ENCODE measurements at places on chromosomes 1 and 21.

DNA sequence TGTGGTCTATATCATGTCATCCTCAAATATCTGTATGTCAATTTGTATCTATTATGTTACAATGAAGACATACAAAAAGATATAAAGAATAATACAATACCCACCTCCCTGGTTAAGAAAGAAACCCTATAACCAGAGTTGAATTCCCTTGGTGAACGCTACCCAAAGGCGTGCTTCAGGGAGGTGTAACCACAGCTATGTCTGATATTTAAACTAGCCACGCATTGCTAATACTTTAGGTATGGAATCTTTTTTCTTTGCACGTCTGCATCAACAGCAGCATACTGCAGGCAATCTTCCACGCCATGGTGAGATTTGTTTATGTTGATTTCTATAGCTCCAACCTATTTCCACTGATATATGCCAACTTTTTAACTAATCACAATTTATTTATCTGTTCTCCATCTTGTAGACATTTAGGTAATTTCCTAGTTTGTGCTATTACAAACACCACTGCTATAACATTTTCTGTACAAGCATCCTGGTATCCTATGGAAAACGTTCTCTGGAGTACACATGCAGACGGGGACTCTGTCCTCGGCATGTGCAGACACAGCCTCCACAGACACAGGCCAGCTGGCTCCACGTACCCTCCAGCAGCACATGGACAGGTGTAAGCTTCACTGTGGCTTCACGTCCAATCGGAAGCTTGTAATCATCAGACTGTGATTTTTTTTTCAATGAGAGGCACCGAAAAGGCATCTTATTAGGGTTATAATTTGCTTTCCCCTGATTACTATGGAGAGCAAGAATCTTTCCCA lies 58.5 kb downstream of the HSF2BP start:
- DNase-seq: peak; percentile 97

- peak; percentile 93 for DNase-seq
Observed at GRCh38 chr1:186503190-186503589, 42.3 kb upstream of the PDC start.

DNA sequence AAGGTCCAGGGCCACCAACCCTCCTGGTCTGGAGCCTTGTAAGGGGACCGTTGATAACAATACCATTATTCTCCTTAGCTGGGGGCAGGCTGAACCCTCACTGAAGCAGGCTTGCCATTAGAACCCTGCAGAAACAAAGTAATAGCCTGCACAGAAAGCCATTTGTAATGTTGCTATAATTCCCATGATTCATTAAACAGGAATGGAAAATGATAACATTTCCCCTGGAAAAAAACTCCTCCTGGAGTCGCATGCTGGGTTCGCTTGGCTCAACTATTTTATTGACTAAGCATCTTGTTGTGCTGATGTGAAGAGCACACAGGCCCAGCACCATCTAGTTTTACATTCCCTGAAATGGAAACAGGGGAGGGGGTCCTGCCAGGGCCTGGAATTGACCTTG lies 155.6 kb upstream of the CSF3R start:
- DNase-seq: peak; percentile 48

GRCh38 chr1:8213676-8214075 lies 104.2 kb upstream of the SLC45A1 start:
- DNase-seq: no peak
